ENCODE measurements at places on chromosomes 5 and 9.
A peak's percentile ranks its signal among the peaks of the same experiment; 100 is the strongest.

GRCh38 chr9:96418920-96419690, 935 bp upstream of the ZNF367 start:
- DNase-seq: peak; percentile 27

DNA sequence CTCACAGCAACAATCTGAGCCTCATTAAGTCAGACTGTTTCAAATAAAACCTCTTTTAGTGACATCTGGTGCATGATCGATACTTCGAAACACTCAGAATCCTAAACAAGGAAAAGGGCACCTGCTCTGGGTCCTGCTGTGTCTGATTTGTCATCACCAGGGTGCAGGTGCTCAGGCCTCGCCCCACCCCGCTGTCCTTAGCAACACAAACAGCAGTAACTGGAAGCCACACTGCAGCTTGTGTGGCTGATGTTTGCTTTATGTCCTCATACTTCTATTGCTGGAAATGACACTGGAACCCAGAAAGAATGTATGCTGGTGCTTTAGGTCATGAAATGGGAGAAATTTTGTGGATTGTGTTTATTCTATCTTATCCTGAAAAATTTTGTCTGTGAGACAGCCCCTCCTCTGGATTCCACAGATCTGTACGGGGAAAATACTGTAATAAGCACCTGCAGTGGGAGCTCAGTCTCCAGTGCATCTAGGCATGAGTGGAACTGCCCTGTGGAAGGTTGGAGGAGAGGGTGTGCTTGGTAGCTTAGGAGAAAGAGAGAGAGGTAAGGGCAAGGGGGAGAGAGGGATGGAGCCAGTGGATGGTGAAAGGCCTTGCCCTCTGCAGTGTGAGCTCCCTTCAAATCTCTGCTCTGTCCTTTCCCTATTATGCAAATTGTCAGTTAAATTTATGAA, 284.2 kb downstream of the SMARCA2 start:
- DNase-seq: no peak

DNA sequence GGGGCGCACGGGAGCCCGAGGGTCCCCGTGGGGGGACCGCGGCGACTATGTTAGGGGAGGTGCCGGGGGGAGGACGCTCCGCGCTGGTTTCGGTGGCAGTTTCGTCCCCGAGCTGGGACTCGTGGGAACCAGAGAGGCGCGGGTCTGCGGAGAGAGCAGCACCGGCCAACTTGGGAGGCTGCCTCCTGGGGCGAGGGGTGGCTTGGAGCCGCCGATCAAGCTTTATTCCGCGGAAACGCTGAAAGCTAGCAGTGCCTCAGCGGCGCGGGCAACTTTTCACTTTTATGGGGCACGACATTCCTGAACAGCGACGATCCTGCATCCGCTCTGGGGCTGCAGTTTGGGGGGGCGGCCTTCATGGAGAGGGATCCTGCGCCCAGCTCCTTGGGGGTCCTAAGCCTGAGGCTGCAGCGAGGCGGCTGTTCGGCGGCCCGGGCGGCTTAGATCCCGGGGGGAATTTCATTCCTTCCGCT, 369 bp downstream of the OCLN start:
- no peak for DNase-seq

- no peak for DNase-seq
These were observed 415.2 kb upstream of the SMARCA2 start for GRCh38 chr9:1599961-1600360.

- DNase-seq: no peak
These were observed 112.5 kb downstream of the VAV2 start for GRCh38 chr9:133879615-133880014.

DNA sequence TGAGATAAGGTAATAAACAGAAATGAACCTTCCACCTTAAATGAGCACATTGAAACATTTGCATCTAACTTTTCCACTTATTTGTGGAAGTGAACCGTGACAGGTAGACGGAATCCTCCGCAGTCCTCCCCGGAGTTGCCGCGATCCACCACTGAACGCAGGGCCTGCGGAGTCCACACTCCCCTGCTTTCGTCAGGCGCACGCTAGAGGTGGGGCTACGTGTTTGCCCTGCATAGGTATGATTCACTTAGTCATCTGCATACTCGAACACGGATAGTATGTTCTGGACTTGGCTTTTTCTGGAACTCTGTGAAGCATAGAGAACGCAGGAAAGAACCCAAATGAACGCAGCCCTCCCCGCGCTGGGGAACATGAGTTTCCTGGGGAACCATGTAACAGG, 272.8 kb upstream of the IRX4 start:
- no peak for DNase-seq

- DNase-seq: no peak
These were observed 227.6 kb upstream of the ANKRD55 start for GRCh38 chr5:56460681-56461191.

DNA sequence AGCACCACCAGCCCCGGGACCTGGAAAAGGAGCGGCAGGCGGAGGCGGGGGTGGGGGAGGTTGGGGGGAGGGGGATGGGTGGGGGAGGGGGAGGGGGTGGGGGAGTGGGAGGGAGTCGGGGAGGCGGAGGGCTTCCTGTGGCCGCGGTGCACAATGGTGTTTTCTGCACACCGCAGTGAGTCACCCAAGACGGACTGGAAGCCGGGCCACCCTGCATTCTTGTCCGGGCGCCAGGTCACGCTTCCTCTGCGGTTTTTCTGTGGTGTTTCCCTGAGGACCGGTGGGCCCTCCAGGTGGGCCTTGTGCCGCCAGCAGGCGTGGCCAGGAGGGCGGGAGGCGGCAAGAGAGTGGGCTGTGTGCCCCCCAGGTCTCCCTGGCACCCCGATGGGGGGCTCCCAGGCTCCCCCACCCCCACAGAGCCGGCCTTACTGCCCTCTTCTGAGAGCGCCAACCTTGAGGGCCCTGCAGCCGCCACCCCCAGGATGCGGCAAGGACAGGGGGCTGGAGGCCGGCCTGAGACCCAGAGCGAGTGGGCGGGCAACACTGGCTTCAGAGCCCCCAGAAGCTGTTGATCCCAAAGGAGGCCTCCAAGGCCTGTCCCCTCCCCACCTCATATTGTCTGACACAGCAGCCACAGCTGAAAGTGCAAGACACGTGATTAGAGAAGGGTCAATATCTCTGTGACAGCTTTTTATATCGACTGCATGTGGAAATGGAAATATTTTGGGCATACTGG, 11.1 kb downstream of the EXD3 start:
- DNase-seq: no peak

GRCh38 chr9:95678759-95679158, 162.0 kb upstream of the PTCH1 start:
- no peak for DNase-seq

DNA sequence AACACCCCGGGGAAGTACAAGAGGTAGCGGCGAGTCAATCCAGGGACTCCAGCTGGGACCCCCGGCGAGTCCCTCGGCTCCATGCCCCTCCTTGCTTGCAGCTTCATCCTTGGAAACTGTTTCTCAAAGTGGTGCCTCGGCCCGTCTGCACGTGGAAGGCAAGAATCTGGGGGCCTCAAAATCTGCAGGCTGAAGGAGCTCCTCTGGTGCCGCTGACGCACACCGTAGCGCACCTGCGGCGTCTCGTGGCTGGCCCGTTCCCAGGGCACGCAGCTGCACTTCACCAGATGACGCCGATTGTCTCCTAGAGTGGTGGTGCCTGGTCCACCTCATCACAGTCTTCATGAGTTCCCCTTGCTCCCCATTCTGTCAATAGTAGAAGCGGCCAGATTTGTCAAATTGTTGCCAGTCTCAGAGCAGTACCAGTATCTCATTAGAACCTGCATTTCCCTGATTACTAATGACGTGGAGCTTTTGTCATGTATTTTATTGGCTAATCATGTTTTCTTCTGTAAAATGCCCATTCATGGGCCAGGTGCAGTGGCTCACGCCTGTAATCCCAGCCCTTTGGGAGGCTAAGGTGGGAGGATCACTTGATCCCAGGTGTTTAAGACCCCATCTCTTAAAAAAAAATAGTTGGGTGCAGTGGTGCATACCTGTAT, 38.6 kb downstream of the GTF3C4 start:
- no peak for DNase-seq

DNA sequence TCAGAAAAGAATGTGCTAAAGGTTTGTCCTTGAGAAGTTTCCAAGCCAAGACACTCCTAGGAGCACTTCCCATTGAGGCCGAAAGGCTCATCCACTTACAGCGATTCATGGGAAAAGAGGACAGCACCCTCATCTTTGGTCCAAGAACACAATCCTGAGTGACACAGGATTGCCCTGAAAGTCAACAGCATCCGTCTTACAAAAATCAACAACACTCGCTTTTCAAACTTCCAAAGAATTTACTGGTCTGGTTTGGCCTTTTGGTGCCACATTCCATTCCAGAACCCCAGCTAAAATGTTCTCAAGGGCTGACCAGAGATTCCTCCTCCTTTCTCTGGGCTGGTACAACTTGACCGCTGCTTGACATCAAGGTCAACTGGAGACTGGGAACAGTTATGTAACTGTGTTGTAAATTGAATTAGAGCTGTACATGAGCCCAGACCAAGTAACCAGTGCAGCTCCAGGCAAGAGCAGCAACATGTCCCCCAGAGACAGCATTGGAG, 415.8 kb upstream of the PIK3R1 start:
- DNase-seq: no peak

GRCh38 chr5:40734986-40735385, 20.8 kb downstream of the TTC33 start:
- no peak for DNase-seq

GRCh38 chr9:81716409-81716808, 27.1 kb upstream of the TLE1 start:
- DNase-seq: no peak

GRCh38 chr5:5629607-5629978, 207.1 kb downstream of the ICE1 start:
- DNase-seq: no peak

DNA sequence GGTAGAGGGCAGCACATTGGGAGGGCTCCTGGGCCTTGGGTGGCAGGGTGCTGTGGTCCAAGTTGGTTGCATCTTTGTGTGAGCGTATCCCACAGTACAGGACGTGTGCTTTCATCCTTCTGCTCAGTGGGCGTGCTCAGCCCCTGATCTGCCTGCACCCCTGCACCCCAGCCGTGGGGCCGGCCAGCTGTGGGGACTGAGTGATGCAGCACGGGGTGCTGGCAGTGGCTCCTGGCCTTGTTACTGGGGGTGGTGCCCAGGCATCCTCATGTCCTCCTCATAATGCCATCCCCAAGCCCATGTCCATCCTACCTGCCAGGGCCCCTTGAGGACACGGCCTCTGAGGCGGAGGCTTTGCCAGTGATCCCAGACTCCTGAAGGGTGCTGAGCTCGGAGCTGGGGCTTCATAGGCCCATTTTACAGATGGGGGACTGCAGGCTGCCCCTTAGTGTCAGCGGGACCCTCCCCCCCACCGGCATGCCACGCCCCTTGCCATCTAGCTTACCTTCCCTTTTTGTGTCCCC, 100.7 kb downstream of the PHF2 start:
- DNase-seq: no peak

DNA sequence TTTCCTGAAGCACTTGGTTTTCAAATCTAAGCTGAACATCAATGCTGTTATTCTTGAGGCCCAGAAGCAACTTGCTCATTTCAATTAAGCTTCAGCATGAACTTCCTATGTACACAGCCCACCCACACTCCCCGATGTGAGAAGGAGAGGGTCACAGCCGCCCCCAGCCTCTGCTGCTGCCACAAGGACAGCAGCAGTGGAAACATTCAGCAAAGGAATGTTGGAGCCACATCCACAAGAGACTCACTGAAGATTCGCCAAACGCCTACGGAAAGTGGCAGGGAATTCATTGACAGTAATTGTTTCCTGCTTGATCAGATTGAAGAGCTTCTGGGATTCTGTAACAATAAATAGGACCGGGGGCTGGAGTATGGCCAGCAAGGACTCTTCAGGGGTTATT, 2.9 kb downstream of the TGFBI start:
- DNase-seq: no peak

- DNase-seq: no peak
These were observed 52.1 kb downstream of the CYSTM1 start for GRCh38 chr5:140227046-140227445.

Measured in activated T-cell treated with anti-CD3 and anti-CD28 coated beads for 24 hours (primary cell).